ENCODE measurements at places on chromosomes 11 and 22. TPM values are rescaled to one million over a fixed set of nuclear protein-coding genes. Genes with fewer than 3 reads are reported as not detected.

Gene RAB36
- 6.1 TPM for total RNA-seq

Gene LRRC55
- not detected for total RNA-seq

Gene APOA1
- 2.0 TPM for total RNA-seq

Gene KLHL35
- total RNA-seq, result 1.7 TPM

All from HCT116 (cell line).